ENCODE measurements at places on chromosomes 7 and 10. TPM values are rescaled to one million over a fixed set of nuclear protein-coding genes. Genes with fewer than 3 reads are reported as not detected.

Gene EFCAB10
- total RNA-seq: not detected

- peak; percentile 88 for DNase-seq
Observed at GRCh38 chr7:104951546-104951945, 62.5 kb upstream of the KMT2E start.

Gene MYH16
- total RNA-seq: under 0.01 TPM

Gene CLCN1
- under 0.01 TPM for total RNA-seq

DNA sequence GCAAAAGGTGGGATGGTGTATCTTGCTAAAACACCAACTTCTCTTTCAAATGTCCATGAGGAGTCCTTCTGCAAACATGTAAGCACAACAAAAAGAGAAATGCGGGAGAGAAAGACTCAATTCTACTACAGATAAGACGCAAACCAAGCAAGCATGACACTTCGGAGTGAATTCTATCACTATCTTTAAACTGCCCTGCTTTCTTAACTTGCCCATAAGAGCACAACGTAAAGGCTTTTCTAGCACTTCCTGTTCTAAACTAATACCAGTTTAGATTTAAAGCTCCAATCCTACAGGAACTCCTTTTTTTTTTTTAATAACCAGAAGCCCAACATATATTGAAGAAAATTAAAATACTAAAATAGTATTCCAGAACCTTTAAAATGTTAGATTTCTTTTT lies 8.4 kb downstream of the RHEB start:
- DNase-seq: no peak

Gene PDZD7
- 0.72 TPM for total RNA-seq

DNA sequence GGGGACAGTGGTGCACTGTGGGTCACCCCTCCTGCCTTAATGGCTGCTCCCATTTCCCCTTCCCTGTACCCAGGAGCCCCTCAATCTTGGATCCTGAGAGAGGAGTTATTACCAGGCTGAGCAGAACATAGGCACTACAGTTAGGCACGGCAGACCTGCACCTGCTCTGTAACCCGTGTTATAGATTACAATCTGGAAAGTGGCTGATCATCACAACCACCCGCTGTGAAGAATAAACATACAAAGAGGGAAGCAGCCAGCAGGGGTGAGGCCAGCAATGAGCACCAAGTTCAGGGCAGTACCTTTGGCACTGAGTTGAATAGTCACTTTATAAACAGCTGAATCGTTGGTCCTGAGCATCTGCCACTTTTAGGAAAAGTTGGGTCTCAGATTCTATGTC lies 1.7 kb downstream of the CDHR1 start:
- no peak for DNase-seq

GRCh38 chr7:137850571-137850970 lies 3.8 kb upstream of the DGKI start:
- DNase-seq: peak; percentile 46

Data from osteoblast (primary cell).